ENCODE measurements at places on chromosomes 11 and 22.

DNA sequence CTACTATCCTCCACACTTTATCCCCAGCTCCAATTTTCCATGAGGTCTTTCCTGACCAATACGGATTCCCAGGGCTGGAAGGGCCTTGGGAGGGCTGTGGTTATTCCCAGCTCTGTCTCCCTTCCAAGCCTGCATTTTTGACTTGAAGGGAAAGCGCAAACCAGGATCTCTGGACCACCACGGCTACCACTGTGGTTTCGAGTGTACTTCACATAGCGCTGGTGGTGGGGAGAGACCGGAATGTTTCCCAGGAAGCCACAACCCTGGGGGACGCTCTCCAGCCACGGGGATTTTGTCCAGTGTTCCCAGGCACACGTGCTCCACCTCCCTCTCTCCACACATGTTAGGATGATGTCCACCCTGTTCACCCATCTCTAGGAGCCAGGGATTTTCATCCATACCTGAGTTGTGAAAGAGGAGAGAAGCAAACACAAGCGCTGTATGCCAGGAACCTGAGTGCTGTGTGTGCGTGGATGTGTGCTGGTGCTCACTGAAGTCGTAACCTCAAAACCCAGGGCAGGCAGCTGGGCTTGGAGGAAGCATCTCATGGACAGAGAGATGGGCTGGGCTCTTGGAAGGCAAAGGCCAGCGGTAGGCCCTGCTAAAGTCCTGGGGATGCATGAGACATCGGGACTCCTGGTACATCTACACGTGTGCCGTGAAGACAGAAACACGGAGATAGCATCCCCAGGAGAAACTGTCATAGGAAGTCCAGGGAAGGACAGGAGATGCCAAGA, 1.3 kb upstream of the NPTXR start:
- DNase-seq = no peak

- peak; percentile 76 for DNase-seq
Observed at GRCh38 chr11:127843483-127844396, 743.6 kb downstream of the ETS1 start.

DNA sequence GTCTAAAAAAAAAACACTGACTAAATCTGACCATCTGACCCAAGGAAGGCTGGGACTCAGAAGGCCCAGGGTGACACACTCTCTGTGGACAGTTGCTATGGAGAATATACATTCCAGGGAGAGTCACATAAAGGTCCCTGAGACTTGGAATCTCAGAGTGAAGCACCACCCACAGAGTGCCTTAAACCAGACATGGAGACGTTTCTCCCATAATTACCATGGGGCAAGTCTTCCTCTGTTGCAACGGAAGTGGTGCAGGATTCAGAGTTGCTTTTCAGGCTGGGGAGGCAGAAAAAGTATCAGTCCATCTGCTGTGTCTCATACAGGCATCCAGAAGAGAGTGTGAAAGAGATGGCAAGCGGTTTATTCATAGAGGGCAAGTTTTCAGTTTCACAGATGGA, 58.7 kb upstream of the SLN start:
- no peak for DNase-seq

- no peak for DNase-seq
Observed at GRCh38 chr11:134384406-134384805, 27.6 kb downstream of the B3GAT1 start.

Measured in activated naive CD8-positive, alpha-beta T cell treated with anti-CD3 and anti-CD28 coated beads, Interleukin-2, amount 50 U/mL, for 24 hours (primary cell).